Tibial artery (tissue), 4 donors: ENCODE measurements at places on chromosomes 16 and 17.

GRCh38 chr16:4386451-4386805 is 14.8 kb downstream of the VASN start:
- H3K36me3 ChIP-seq, result peaks cover 34% of the 10 kb centered on the region
- peaks cover 91% of the 10 kb centered on the region for H3K4me1 ChIP-seq
- DNase-seq, result no peak

DNA sequence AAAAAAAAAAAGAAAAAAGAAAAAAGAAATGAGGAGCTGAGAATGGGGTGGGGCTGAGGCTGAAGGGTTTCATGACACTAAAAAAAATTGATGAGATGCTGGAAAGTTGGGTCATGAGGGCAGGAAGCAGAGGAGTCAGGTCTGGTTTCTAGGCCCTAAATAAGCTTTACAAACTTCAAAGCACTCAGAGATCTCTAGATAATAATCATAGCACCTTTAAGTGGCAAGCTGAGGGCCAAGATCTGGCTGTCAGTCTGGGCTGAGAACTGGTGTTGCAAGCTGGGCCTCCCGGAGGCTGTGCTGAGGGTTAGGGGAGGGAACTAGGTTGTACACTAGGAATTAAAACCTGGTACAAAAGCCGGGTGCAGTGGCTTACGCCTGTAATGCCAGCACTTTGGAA is 6.4 kb downstream of the ZNF764 start:
- no peaks in the 10 kb centered on the region for H3K27me3 ChIP-seq
- DNase-seq, result no peak
- no peak overlapping the region for H3K27ac ChIP-seq
- peaks cover 19% of the 10 kb centered on the region for H3K36me3 ChIP-seq
- no peak overlapping the region for H3K4me3 ChIP-seq
- peaks cover 7% of the 10 kb centered on the region for H3K4me1 ChIP-seq

DNA sequence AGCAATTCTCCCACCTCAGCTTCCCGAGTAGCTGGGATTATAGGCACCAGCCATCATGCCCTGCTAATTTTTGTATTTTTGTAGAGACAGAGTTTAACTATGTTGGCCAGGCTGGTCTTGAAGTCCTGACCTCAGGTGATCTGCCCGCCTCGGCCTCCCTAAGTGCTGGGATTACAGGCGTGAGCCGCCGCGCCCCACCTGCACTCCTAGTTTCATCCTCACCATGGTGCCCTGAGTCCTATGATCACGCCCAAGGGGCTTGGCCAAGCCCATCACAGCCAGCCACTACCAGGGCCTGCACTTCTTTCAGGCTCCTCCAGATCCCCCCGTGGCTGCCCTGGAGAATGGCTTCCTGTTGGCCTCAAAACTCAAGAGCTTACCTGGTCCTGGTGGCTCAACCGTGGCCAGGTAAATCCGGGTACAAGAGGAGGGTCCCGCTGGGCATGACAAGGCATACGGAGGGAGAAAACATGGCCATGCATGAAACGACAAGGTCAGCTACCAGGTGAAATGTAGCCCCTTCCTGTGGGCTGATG is 20.4 kb upstream of the TFAP4 start:
- no peak overlapping the region for H3K4me3 ChIP-seq
- DNase-seq, result no peak

- no peaks in the 10 kb centered on the region for H3K36me3 ChIP-seq
- no peaks in the 10 kb centered on the region for H3K4me1 ChIP-seq
- DNase-seq, result no peak
- no peak overlapping the region for H3K27ac ChIP-seq
Observed at GRCh38 chr16:46844771-46845170, 13.8 kb upstream of the C16orf87 start.

DNA sequence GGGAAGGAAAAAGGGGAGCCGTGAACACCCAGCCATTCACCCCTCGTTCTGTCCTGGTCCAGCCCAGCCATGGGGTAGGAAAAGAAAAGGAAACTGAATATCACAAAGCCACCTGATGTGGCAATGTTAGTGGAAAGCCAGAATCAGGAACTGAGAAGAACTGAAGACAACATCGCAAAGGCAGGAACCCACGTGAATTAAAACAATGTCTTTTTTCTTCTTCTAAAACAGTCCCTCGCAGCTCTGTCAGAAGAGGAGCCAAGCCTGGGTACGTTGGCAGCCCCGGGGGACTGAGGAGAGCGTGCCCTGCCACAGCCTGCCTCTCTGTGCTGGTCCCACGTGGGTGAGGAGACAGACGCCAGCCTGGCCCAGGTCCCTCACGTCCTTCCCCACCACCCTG is 55.0 kb downstream of the ZNF423 start:
- H3K36me3 ChIP-seq, result no peaks in the 10 kb centered on the region
- H3K4me1 ChIP-seq, result peaks cover 9% of the 10 kb centered on the region
- DNase-seq, result no peak
- H3K27ac ChIP-seq, result no peak overlapping the region
- H3K4me3 ChIP-seq, result no peak overlapping the region

GRCh38 chr16:88527186-88527936 is 42.8 kb upstream of the ZC3H18 start:
- no peak for DNase-seq
- peaks cover 15% of the 10 kb centered on the region for H3K36me3 ChIP-seq
- no peaks in the 10 kb centered on the region for H3K4me1 ChIP-seq
- H3K27me3 ChIP-seq, result no peaks in the 10 kb centered on the region
- no peak overlapping the region for H3K4me3 ChIP-seq

GRCh38 chr16:12377497-12377896 is 401.0 kb downstream of the SNX29 start:
- H3K27me3 ChIP-seq, result no peaks in the 10 kb centered on the region
- no peaks in the 10 kb centered on the region for H3K4me1 ChIP-seq
- no peak for DNase-seq
- no peaks in the 10 kb centered on the region for H3K36me3 ChIP-seq

- DNase-seq, result no peak
- H3K27me3 ChIP-seq, result no peaks in the 10 kb centered on the region
- no peaks in the 10 kb centered on the region for H3K36me3 ChIP-seq
- no peaks in the 10 kb centered on the region for H3K4me1 ChIP-seq
- no peak overlapping the region for H3K4me3 ChIP-seq
- no peak overlapping the region for H3K27ac ChIP-seq
Observed at GRCh38 chr16:47018223-47018891, 44.9 kb upstream of the DNAJA2 start.

GRCh38 chr16:89430436-89431157 is 59.8 kb downstream of the ANKRD11 start:
- no peak overlapping the region for H3K27ac ChIP-seq
- no peaks in the 10 kb centered on the region for H3K4me1 ChIP-seq
- no peak overlapping the region for H3K4me3 ChIP-seq
- H3K27me3 ChIP-seq, result no peaks in the 10 kb centered on the region
- DNase-seq, result no peak

GRCh38 chr16:12899529-12900143 is 1.8 kb upstream of the SHISA9 start:
- H3K27ac ChIP-seq, result no peak overlapping the region
- peaks cover 31% of the 10 kb centered on the region for H3K4me1 ChIP-seq
- H3K4me3 ChIP-seq, result no peak overlapping the region
- H3K27me3 ChIP-seq, result no peaks in the 10 kb centered on the region
- no peaks in the 10 kb centered on the region for H3K36me3 ChIP-seq

- H3K27ac ChIP-seq, result no peak overlapping the region
- peaks cover 9% of the 10 kb centered on the region for H3K4me1 ChIP-seq
- H3K4me3 ChIP-seq, result no peak overlapping the region
- no peaks in the 10 kb centered on the region for H3K36me3 ChIP-seq
Observed at GRCh38 chr16:4795828-4796572, 831 bp downstream of the SMIM22 start.

DNA sequence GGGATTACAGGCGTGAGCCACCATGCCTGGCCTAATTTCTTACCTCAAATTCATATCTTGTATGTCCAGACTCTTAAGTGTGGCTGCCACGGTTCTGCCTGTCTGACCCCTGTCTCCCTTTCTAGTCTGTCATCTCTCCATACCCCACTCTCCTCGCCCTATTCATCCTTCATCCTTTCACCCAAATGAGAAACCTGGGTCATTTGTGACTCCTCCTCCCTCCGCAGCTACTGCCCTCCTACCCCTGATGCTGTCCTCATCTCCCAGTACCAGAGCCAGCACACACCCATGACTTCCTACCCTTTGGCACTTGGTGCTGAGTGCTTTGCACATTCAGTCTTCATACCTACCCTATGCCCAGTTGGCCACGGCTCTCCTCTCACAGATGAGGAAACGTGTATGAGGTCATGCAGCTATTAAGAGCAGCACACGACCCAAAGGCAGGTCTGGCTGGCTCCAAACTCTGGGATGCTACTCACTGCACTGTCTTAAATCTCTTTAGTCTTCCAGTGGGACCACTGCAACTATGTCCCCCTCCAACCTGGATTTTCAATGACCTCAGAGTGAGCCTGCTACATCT is 1.6 kb downstream of the SPATA32 start:
- H3K27ac ChIP-seq, result no peak overlapping the region
- H3K4me1 ChIP-seq, result peaks cover 14% of the 10 kb centered on the region
- H3K4me3 ChIP-seq, result no peak overlapping the region
- DNase-seq, result no peak
- H3K27me3 ChIP-seq, result no peaks in the 10 kb centered on the region
- H3K36me3 ChIP-seq, result peaks cover 15% of the 10 kb centered on the region

- no peak overlapping the region for H3K27ac ChIP-seq
- no peak overlapping the region for H3K4me3 ChIP-seq
- no peak for DNase-seq
- H3K27me3 ChIP-seq, result no peaks in the 10 kb centered on the region
- no peaks in the 10 kb centered on the region for H3K4me1 ChIP-seq
Observed at GRCh38 chr17:80731323-80731722, 186.7 kb downstream of the RPTOR start.

GRCh38 chr17:15262291-15263205 is 2.6 kb downstream of the PMP22 start:
- H3K4me1 ChIP-seq, result peaks cover 26% of the 10 kb centered on the region
- DNase-seq, result peak; percentile 97
- peaks cover 15% of the 10 kb centered on the region for H3K36me3 ChIP-seq
- no peaks in the 10 kb centered on the region for H3K27me3 ChIP-seq
- H3K4me3 ChIP-seq, result peak overlapping the region; percentile 74

DNA sequence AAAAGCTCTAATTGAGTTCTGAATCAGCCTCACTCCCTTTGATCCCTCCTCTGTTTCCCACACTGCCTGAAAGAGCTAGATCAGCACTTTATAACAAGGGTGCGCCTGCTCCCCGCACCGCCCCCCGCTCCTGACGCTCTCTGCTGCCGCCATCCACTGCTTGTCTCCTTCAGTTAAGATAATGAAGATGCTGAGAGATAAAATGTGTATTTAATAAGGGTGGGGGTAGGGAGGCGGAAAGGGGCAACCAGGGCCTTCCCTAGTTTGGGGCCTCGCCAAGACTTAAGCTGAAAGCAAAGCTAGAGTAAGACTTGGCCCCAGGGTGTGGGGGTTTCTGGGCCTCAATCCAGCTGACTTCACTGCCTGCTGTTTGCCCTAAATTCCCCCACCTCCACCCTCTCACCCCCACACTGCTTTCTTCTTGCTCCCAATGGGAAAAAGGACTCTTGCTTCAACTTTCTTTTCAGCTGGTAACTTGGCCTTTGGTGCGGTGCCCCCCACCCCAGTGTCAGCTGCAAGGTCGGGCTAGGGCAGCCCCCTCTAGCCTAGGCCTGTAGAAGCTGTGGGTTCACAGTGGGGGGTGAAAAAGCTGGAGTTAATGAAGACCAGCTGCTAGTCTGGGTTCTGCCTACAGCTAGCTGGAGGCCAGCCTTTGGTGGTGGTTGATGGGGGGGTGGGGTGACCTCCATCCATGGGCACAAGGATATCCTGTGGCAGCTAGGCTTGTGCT is 1.8 kb upstream of the RARA start:
- H3K36me3 ChIP-seq, result no peaks in the 10 kb centered on the region
- H3K4me1 ChIP-seq, result peaks cover 43% of the 10 kb centered on the region
- H3K27me3 ChIP-seq, result no peaks in the 10 kb centered on the region
- H3K27ac ChIP-seq, result no peak overlapping the region
- no peak for DNase-seq

DNA sequence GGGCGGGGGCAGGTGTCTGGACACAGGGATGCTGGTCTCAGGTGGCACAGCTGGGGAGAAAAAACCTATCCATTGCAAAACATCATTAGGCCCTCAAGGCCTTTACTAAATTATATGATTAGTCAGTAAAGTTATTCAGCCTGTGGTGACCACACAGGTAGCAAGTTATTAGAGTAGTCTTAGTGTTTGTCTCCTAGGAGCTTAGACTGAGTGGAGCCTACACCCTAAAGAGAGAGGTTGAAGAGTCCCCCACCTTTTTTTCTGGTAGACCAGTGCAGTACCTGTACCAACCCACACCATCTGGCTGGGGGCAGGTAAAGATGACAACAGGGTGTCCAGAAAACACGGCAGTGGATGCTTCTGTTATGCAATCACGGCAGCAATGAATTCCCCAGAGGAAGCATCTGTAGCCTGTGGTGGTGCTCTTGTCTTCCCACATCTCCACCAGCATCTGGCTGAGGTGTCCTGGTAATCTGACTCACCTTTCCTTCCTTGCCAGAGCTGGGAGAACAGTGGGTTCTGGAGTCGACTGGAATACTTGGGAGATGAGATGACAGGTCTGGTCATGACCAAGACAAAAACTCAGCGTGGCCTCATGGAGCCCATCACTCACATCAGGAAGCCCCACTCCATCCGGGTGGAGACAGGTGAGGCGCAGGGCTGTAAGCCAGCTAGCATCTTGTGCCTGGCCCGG is 11.0 kb downstream of the MYCBPAP start:
- H3K4me3 ChIP-seq, result no peak overlapping the region
- H3K4me1 ChIP-seq, result peaks cover 6% of the 10 kb centered on the region
- H3K27me3 ChIP-seq, result no peaks in the 10 kb centered on the region
- no peak for DNase-seq
- H3K36me3 ChIP-seq, result no peaks in the 10 kb centered on the region
- no peak overlapping the region for H3K27ac ChIP-seq

DNA sequence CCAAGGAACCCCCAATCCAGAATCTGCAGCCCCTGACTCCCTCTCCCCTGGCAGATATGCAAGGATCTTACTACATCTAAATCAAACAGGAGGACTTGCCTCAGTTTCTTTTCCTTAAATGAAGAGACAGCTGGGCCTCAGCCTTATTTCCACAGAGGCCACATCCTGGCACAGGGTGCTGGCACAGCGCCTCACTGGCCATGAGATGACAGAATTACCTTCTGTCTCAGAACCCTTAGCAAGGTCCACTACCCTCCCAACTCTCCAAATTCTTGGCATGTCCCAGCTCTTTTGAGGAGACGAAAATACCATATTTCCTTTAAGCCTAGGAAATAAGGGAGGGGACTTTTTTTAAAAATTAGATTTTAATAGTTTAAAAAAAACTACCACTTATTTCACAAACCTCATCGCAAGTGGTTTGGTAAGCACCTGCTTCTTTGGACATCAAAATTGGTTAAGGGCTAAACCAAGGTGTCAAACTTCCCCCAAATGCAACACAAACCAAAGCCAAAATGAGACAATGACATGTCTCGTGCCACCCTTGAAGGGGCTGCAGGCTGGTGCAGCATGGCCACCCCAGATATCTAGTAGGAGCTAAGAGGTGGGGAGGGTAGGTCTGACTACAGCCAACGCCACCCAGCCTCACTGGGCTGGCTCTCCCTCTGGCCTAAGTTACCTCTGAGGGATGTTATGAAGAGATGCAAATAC is 25.3 kb downstream of the FAM117A start:
- no peak overlapping the region for H3K4me3 ChIP-seq
- H3K27ac ChIP-seq, result peak overlapping the region; percentile 95
- H3K27me3 ChIP-seq, result no peaks in the 10 kb centered on the region
